ENCODE measurements at places on chromosomes 12 and 14.

- no peak for DNase-seq
Measured at GRCh38 chr14:55840821-55841220, 260.8 kb downstream of the KTN1 start.

GRCh38 chr12:58171914-58172313 lies 230.5 kb downstream of the ATP23 start:
- no peak for DNase-seq

GRCh38 chr14:30445011-30445793 lies 113.8 kb upstream of the G2E3 start:
- DNase-seq = no peak

DNA sequence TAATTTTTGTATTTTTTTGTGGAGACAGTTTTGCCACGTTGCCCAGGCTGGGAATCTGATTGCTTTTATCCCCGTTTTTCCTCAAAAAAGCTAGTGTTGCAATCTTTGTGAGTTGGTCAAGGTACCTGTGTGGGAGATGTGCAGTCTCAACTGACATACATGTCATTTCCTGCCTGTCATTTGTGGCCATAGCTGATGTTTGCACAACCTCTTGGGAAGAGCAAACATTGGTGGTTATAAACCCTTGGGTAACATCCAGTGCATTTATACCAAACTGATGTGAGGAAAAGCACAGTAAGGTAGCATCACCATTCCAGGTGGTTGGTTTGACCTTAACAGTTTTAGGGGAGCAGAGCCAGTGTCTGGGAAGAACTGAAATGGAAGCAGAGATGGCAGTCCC lies 54.7 kb downstream of the ATG14 start:
- DNase-seq = no peak

DNA sequence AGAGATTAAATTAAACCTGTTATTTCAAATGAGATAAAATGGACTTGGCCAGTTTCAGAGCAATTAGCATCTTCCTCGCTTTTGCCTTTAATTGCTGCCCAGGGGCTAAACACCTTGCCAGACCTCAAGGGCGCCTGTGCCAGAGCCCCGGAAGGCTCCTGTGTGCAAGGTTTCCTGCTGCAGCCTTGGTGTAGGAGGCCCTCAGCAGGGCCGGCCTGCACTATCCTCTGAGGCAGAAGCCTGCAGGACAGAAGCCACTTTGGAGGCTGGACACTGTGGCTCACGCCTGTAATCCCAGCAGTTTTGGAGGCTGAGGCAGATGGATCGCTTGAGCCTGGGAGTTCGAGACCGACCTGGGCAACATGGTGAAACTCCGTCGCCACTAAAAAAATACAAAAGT lies 150.4 kb downstream of the CALM1 start:
- DNase-seq = no peak

GRCh38 chr14:64968651-64969050 lies 3.5 kb downstream of the RAB15 start:
- DNase-seq = no peak

GRCh38 chr14:60116181-60116580 lies 24.5 kb downstream of the PCNX4 start:
- no peak for DNase-seq

- no peak for DNase-seq
Measured at GRCh38 chr14:88256997-88257950, 65.8 kb downstream of the KCNK10 start.

DNA sequence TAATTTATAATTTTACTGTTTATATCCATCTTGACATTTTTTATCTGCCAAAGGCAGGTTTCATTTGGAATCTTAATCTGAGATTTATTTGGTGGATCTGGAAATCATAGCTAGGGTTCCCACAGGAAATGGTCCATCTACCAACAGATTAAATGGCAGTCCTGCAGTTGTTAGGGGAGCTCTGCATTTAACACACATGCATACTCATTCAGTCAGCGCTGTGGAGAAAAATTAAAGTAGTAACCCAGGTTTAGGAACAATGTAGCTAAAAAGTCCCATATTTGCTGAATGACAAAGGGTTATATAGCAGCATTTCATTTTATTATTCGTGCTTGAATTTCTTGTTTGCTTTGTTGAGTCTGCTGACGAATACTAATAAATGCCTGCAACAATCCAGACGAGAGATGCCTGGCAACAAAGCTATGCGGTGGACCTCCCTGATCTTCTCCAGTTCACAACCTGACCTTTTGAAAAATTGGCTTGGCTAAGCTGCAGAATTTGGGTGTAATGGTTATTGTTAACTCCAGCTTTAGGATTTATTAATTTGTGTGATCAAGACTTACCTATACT lies 59.8 kb downstream of the MIPOL1 start:
- DNase-seq = no peak

DNA sequence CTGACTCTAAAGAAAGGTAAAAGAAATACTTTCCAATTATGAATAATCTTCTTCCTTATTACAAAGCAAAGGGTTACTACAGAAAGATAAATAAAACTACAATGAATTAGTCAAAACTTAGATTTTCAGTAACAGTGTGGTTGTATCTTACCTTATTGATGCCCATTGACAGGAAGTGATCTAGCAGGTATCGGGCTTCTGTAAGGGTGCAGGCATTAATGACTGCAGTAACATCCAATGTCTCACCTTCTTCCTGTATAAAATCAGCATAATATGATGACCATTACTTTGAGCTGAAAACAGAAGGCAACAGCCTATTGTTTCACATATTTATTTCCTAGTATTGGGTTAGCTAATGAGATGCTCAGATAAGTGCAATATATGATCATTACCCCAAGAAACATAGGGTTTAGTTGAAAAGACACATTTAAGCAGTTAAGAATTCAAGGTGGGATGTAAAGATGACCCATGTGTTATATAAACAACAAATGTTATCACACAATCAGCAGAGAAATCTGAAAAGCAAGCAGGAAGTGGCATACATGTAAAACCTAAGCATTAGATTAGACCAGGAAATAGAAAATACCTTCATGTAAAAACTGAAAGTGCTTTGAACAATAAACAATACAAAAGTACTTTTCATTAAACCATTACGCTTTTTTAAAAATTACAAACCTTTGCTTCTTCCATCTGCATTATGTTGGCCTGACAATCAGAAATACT lies 111.2 kb downstream of the KIF21A start:
- no peak for DNase-seq

DNA sequence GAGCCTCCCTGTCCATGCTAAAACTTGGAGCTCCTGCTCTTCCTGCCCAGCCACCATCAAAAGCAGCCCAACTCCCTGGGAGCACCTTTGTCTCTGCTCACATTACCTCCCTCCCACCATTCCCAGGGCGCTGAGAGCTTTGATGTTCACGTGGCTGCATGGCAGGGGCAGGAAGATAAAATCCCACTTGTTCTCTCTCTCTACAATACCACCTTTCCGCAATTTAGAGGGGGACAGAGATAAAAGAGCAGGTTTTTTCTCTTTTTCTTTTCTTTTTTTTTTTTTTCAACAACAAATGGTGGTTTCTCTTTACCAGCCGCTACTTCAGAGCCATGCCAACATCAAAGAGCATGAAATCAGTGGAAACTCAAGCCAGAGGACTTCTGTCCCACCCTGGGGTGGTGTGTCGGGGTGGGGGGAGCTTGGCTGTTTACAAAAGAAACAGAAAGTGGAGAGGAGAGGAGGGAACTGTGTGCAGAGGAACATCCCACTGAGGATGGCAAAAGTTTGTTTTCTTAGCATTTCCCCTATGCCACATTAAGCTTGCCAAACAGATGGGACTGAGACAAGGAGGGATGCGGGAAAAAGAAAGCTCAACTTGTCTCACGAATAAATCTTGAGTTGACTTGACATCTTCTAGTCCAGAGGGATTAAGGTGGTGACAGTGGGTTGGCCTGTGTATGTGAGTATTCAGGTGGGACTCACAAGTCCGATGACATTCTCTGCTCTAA lies 103.7 kb upstream of the NUDT4 start:
- DNase-seq = no peak

- DNase-seq = no peak
Measured at GRCh38 chr12:60689137-60689536, 1093.3 kb downstream of the SLC16A7 start.

GRCh38 chr12:79689477-79690141 lies 1.2 kb downstream of the PAWR start:
- no peak for DNase-seq

DNA sequence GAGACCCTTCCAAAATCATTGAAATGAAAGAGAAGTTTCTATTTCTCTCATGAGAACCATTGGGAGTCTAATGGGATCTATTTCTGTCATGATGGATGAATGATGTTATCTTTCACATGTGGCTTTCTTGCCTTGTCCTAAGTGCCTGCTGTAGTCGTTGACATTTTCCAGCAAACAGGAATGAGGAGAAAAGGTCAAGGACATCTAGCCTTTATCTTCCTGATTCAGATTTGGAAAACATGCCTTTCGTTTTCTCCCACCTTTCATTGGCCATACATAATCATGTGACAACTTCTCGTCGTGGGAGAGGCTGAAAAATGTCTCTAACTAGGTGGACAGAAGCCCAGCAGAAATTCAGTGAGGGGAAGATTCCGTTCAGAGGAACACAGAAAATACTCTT lies 94.5 kb downstream of the PCNX1 start:
- no peak for DNase-seq

- no peak for DNase-seq
Measured at GRCh38 chr12:67430708-67431335, 161.7 kb downstream of the CAND1 start.

- DNase-seq = no peak
Measured at GRCh38 chr12:10408842-10409241, 715 bp downstream of the KLRC4 start.

- DNase-seq = no peak
Measured at GRCh38 chr14:93941293-93941910, 14.3 kb downstream of the FAM181A start.

- no peak for DNase-seq
Measured at GRCh38 chr14:56731187-56731586, 79.1 kb downstream of the OTX2 start.

DNA sequence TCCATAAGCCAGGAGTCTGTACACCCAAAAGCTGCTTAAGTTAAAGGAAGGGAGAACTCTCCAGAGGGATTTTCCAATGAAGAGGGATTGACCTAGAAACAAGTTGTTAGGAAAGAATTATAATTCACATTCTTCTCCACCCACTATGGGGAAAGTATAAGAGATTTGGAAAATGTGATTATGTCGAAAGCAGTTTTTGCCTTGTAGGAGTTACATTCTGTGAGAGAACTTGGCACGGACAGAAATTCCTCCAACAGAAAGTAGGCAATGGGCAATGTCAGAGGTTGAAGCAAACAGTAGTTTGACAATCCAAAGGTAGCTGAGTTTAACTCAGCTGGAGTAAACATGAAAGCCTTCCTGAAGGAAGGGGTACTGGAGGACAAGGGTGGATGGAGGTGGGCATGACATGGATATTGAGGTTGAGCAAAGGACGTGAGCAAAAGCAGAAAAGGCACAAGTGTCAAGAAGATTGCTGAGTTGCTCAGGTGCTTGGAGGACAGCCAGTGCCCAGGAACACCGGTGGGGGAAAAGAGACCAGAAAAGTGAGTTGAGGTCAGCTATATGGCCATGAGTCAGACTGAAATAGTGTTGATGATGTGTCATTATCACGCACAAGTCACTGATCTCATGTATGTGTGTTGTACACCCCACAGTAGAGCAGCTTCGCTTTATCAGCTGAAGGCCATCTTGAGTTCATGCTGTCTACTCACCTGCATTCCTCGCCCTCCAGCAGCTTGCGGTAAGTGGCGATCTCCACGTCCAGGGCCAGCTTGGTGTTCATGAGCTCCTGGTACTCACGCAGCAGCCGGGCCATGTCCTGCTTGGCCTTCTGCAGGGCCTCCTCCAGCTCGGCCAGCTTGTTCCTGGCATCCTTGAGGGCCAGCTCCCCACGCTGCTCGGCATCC lies 4.0 kb downstream of the KRT5 start:
- no peak for DNase-seq

DNA sequence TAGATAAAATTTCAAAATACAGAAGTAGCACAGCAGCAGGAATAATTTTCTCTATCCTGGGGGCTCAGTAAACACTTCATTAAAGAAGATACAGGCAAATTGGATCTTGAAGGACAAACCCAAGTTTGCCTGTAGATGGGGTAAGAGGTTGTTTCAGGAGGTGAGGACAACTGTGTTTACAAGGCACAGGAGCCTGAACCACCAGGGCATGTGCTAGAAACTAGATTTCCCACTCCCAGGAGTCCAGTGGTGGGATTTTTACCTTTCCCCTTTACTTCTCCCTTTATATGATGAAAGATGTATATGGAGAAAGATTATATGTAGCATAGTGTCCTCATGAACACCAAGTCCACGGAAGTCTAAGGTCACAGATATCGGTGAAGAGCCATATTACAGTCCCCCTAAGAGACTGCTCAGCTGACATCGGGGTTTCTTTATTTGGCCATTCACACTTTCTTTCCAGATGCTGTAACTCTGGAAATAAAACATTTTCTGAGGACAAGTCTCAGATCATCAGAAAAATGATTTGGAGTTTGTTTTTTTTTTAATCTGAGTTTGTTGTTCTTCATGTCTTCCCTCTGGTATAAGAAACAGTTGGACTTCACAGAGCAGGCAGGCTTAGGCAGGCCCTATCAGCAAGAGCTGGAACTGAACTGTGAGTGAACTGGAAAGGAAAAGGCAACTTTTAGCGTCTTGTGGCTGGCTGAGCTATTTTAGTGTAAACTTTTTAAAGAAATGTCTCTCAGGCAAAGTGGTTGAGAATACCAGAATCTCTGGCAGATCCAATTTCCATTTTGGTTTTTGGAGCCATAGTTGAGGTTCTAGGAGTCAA lies 8.0 kb upstream of the EVL start:
- no peak for DNase-seq
